ENCODE measurements at places on chromosomes 6 and 20.

DNA sequence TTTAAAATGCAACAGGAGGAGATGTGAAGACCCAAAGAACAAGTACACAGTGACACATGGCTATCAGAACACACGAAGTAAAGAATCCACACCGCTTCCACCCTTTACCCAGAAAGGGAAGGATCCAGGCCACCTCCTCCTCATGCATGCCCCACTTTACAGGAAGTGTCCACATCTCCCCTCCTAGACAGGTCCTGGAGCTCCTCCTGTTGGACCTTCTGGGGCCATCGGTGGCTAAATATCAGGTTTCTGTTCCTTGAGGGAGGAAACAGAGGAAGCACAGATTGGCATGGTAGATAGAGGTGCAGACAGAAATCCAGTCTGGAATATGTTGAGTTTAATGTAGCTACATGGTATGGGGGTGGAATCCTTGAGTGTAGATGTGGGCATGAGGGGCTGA, 10.9 kb downstream of the NINL start:
- DNase-seq, result no peak

GRCh38 chr6:111679126-111679858, 73.6 kb upstream of the TRAF3IP2 start:
- DNase-seq, result no peak

DNA sequence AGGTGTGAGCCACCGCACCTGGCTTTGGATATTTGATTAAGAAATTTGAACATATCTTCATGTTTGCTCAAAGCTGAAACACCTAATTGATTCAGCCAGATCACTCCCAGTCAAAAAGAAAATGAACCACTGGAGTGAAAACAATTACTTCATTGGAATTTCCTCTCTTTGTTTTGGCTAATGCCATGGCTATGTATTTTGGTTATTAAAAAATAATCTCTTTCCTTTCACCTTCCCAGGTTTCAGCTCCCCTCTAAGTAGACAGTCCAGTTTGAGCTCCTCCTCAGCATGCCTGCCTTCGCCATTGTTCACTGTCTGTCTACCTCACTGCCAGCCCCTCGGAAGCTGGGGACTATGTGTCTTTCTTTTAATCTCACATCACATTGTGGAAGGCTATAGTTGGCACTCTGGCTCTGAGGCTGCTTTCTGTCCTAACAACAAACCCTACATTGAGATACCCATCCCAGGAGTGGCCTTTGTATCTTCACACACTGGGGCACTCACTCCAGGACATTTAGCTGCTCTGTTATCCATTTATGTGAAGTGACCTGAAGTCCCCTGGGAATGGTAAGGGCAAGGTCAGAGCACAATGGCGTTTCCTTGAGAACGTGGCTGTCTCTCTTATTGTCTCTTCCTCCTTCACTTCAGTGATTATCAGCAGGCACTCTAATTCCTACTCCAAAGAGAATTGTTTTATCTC, 764.0 kb upstream of the CITED2 start:
- no peak for DNase-seq

DNA sequence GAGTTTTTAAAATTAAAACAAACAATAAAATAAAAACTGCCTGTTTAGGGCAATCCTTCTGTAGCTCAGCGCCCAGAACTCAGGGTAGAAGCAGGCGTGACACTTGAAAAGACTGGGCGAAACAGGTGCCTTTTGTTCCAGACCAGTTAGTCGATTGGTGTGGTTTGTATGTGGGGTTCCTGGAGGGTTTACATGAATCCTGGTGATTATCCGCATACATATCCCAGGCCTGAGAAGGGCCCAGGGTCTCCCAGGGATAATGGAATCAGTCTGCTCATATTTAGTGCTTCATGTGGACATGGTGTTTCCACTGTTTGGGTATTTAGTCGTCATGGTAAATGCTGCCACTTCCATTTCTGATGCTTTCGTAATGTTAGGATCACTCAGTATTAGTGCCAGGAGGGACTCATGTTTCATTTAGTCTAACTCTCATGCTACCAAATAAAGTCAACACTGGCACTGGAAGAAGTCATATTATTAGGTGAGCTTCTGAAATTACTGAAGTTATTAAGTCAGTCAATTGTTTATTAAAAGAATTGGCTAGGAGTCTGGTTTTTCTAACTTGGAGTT, 116.5 kb downstream of the SAMD5 start:
- no peak for DNase-seq

DNA sequence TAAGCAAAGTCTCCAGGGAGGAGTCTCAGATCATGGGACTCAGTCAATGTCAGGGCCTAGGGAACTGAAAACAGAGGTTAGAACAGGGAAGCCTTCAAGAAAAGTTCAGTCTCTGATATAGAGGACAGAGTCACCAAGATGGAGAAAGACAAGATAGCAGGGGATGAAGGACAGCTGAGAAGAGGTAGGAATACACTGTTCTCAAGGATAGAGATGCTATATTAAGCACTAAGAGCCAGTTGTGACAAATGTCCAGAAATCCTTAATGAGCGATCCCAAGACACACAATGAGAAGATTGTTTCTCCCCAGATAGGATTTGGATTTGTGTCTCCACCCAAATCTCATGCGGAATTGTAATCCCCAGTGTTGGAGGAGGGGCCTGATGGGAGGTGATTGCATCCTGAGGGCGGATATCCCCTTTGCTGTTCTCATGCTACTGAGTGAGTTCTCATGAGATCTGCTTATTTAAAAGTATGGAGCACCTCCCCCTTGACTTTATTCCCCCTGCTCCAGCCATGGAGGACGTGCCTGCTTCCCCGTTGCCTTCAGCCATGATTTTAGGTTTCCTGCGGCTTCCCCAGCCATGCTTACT, 168.2 kb downstream of the AKAP7 start:
- no peak for DNase-seq

DNA sequence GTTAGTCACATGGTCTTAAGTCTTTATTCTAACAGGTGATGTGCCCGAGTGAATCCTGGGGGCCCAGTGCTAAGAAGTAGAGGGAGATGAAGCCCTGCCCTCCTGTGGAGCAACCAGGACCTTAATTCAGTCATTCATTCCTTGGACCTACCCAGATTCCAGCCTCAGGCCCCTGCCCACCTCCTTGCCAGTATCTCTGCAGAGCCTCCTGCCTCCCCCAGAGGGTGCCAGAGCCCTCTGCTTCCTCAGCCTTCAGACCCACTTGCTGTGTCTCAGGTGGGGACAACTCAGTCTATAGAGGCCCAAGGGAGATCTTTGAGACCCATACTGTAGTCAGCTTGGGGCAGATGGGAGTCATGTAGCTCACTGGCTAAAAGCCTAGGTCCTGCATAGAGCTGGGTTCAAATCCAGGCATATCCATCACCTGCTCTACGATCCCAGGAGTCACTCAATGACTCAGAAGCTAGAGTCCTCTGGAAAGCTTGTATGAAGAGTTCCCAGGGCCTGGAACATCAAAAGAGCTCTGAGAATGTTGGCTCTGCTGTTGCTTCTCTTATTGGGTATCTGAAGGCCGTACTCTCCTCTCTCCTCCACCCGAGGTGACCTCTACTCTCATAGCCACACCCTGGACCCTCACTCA, 3.9 kb upstream of the SIGLEC1 start:
- no peak for DNase-seq

DNA sequence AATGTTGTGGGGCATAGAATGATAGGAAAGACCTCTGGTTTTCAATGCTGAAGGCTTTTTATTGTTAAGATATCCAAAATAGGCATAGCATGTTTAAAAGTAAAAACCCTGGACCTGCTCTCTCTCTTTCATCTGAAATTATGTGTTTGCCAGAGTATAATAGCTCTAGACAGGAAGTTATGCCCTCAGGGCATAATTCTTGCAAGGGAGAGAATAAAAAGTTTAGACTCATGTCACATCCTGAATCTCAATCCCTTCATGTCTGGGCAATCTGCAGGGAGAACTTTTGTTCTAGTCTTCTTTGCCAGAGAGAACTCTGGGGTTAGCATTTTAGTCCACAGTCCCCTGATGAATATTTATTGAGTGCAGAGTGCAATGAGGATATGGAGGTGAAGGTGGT, 297.3 kb upstream of the FLRT3 start:
- DNase-seq, result no peak

- peak; percentile 64 for DNase-seq
Measured at GRCh38 chr6:89566930-89567629, 71.5 kb downstream of the LYRM2 start.

GRCh38 chr20:46268662-46269061, 39.6 kb downstream of the CDH22 start:
- DNase-seq, result no peak

DNA sequence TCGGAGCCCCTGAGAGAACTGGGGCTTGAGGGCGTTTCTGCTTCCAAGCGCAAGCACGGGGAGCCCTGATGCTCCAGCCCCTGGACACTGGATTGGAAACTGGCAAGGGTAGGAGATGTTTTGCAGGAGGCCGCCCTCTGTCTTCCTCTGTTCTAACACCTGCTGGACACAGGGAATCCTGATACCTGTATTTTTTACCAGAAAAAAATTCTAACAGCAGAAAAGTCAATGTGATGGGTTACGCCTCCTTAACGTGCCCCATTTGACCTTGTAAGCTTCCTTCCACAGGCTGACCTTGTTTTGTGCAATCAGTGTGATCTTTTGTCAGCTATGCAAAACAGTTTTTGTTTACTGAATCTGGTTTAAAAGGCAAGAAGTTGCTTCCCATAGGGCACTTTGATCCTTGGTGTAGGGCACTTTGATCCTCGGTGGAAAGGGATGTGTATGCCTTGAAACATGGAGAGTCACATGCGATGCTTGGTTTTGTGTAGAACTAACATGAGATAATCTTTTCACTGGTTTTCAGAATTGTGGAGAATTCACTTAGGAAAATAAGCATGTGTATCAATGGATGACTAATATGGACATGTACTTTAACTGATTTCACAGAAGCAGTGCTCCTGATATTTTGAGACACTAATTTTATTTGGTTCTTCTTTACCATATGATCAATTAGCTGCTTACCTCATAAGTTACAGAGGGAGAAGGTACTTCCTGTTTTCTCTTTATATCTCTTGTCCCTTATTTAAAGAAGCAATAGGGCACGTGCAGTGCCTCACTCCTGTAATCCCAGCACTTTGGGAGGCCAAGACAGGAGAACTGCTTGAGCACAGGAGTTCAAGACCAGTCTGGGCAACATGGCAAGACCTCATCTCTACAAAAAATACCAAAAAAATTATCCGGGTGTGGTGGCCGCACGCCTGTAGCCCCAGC, 59.9 kb upstream of the MAP3K4 start:
- no peak for DNase-seq

DNA sequence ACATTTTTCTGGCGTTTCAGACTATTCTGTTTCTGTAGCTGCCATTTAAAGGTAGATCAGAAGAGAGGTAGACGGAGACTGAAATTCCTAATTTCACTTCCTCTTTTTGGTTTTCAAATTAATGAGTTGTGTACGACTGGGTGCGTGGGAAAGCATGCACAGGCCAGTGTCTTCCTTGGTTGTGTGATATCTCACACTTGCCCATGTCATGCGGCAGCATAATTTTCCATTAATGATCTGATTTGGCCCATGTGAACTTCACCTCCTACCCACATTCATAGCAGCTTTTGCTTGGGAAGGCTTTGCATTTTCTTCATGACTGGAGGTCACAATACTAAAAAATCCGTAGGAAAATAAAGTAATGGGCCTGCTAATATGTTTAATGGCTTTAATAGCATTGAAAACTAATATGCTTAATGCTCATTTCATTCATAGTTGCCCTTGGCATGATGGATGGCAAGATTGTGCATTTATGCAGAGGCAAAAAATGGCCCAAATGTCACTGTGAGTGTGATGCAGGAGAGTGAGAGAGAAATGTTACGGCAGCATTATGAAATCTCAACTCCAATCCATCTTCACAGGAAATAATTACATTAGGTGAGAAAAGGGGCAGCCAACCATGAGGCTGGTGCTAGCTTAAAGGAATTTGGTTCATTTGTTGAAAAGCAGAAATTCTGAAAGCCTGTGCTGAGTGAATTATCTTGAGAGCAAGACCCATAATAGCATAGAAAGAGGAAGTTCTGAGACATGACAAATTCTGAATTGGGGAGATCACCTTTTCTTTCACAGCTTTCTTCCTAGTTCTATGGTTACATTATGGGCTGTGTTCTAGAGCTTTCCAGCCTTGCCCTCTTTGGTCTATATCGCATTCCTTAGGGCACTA, 69.0 kb upstream of the UST start:
- no peak for DNase-seq

DNA sequence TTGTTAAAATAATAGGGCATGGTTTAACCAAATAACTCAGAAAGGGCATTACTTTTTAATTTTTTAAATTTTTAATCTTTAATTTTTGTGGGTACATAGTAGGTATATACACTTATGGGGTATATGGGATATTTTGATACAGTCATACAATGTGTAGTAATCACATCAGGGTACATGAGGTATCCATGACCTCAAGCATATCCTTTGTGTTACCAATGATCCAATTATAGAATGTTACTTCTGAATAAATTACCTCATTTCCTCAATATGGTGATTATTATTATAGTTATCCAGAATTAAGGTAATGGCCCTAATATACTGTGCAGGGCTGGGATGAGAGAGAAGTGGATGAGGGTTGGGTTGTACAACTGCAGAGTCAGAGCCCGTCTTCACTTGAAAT, 45.1 kb upstream of the TMEM30A start:
- no peak for DNase-seq

DNA sequence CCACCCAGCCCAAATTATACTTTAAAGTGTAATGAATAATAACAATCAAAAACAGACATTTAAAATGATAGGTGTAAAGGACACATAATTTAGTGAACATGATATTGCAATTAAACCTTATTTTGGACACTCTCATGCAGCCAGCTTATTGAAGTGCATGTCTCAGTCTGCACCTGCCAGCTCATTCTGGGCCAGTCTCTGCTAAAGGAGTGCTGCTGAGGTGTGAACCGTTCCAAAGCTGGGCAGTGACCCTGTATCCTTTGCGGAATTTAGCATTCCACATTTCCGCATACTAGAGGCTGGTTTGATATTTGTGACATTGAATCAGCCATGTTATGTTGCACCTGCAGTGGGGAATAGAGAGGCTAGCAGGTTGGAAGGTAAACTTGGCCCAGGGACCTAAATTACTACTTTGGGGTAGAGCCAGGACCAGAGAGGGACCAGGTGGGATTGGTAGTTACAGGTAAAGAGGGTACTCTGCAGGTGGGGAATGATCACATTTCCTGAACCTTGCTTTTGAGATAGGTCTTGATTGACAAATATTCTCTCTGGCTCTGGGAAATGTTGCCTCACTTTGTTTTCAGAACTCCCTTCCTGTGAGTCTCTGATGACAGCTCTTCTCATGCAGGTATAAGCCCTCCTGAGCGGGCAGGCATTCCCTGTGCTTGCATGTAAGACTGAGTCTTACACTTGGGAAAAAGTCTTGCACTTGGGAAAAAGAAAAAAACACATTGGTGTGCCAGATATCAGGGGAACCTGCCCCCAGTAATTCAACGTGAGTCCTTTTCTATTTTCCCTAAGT, 26.2 kb downstream of the TULP4 start:
- no peak for DNase-seq

- DNase-seq, result no peak
Measured at GRCh38 chr20:49385465-49385864, 97.0 kb downstream of the KCNB1 start.

DNA sequence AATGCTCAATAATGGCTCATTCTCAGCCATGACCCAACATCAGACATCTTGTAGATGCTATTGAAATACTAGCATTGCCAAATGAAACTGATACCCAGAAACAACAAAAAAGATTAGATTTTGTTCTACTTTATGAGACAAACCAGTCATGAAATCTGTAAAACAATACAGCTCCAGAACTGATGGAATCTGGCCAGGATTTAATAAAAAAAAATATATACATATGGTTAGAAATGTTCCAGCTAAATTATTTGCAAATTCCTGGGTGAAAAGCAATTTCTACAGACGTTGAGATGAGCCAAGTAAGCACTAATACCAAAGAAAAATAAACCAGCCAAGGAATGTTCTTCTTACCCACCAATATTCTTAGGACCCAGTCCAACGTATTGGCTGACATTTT, 201.3 kb downstream of the EPHA7 start:
- no peak for DNase-seq

GRCh38 chr6:23323897-23324296, 754.5 kb downstream of the HDGFL1 start:
- no peak for DNase-seq

Data from DMS79 treated with DMSO at 0.1 percent for 48 hours (cell line).